ENCODE measurements at places on chromosomes 3 and 15. TPM values are rescaled to one million over a fixed set of nuclear protein-coding genes. Genes with fewer than 3 reads are reported as not detected.

Gene SIAH2
- total RNA-seq: 23.7 TPM

Gene EPHA6
- total RNA-seq: not detected

Gene ZDHHC23
- 0.48 TPM for total RNA-seq

Gene CCDC13
- total RNA-seq: 1.5 TPM

Gene GALNT15
- 25.1 TPM for total RNA-seq

Gene EPHB1
- 11.0 TPM for total RNA-seq

Gene SLC6A11
- total RNA-seq: not detected

Gene RCCD1
- total RNA-seq: 10.0 TPM

Gene GPR176
- 24.0 TPM for total RNA-seq

Gene DZIP3
- 5.8 TPM for total RNA-seq

Gene RBPMS2
- 2.5 TPM for total RNA-seq

Gene GPR15
- total RNA-seq: not detected

Gene ARRDC4
- 8.0 TPM for total RNA-seq

All from glomerular endothelial cell (primary cell).